Astrocyte of the spinal cord (primary cell): ENCODE measurements at places on chromosomes 11 and 22.

DNA sequence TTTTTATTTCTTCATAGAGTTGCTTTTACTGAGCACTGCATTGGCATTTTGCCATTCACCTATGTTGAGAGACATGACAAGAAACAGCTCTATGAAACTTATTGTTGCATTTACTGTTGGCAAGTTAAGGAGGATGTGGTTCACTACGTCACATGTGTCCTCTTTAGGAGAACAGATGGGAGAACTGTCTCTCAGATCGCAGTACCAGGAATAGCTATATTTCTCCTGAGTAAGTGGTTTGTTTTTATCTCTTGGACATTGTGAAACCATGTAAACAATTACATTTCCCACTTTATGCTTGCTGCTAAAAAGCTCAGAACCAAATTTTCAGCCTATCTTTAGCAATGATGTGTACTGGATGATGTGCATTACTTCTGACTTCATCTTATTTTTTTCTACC, 34.8 kb upstream of the PSMA1 start:
- DNase-seq, result no peak

GRCh38 chr11:128336203-128336602, 251.2 kb downstream of the ETS1 start:
- peak; percentile 71 for DNase-seq

DNA sequence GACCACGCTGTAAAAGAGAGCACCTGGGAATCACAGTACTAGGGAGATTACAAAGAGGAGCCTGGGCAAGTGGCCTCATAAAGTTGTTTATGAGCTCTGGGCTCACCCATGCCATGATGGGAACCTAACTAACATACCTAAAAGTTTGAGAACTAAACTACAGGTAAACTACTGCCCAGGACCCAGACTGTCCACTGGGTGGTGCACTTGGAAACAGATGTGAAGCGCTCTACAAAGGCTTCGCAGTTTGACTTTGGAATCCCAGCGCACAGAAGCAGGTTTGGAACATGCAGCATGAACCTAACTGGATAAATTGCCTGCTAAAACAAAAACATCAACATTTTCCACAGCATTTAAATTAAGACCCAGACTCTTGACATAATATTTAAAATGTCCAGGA, 418.6 kb downstream of the FAM181B start:
- no peak for DNase-seq

GRCh38 chr11:91686700-91687099, 537.9 kb upstream of the FAT3 start:
- DNase-seq, result no peak

- DNase-seq, result peak; percentile 64
Measured at GRCh38 chr11:104892723-104893511, 5.3 kb downstream of the CASP12 start.

DNA sequence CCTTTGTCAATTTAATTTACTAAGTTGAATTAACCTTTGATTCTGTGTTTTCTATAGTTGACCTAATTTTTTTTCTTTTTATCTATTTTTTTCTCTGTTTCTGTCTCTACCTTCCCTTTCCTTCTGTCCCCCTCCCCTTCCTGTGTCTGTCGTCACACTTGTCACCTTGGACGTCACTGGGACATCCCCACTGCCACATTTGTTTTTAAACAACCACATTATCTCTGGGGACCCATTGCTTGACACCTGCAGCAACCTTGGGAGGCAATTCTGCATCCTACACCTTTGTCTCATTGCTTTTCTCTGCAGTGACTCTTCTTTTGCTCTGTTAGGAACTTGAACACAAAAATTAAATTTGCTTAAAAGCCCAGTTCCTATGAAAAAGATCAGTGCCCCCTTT, 51.8 kb upstream of the TTC12 start:
- DNase-seq, result no peak

DNA sequence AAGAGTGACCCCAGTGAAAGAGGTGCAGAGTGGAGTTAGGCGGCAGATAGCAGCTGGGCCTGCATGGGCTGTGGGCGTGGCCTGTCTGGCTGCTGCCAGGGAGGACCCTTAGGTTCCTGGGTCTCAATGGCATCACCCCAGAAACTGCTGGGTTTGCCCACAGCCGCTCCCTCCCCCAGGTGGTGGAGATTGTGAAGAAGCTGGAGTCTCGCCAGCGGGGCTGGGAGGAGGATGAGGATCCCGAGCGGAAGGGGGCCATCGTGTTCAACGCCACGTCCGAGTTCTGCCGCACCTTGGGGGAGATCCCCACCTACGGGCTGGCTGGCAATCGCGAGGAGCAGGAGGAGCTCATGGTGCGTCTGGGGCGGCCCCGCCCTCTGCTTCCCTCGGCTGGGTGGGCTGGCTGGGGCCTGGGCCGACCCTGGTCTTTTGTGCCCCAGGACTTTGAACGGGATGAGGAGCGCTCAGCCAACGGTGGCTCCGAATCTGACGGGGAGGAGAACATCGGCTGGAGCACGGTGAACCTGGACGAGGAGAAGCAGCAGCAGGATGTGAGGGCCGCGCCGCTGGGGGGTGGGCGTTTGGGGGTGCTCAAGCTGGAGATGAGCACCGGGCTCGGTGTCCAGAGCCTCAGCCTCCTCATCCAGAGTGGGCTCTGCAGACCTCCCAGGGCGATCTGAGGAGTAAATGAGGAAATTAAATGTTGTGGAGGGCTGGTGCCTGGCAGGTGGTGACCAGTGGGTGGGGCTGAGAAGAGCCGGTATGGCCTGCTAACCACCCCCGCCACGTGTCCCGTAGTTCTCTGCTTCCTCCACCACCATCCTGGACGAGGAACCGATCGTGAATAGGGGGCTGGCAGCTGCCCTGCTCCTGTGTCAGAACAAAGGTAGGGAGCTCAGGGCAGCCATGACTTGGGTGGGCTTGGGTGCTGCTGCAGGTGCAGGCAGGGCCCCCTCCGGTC, 15.0 kb downstream of the SART1 start:
- no peak for DNase-seq

DNA sequence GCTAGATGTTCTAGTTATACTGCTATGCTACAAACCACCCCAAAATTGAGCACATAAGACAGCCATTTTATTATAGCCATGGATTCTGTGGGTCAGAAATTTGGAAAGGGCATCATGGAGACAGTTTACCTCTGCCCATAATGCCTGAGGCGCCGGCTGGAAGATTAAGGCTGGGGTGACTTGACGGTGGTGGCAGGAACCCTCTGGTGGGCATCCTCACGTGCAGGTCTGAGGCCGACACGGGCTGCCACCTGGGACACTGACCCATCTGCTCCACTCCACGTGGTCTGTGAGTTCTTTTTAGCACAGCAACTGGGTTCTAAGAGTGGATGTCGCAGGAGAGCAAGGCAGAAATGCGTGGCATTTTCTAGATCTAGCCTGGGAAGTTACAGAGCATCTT, 40.0 kb upstream of the PRDM11 start:
- no peak for DNase-seq

GRCh38 chr11:69658626-69659450, 16.3 kb downstream of the LTO1 start:
- no peak for DNase-seq

DNA sequence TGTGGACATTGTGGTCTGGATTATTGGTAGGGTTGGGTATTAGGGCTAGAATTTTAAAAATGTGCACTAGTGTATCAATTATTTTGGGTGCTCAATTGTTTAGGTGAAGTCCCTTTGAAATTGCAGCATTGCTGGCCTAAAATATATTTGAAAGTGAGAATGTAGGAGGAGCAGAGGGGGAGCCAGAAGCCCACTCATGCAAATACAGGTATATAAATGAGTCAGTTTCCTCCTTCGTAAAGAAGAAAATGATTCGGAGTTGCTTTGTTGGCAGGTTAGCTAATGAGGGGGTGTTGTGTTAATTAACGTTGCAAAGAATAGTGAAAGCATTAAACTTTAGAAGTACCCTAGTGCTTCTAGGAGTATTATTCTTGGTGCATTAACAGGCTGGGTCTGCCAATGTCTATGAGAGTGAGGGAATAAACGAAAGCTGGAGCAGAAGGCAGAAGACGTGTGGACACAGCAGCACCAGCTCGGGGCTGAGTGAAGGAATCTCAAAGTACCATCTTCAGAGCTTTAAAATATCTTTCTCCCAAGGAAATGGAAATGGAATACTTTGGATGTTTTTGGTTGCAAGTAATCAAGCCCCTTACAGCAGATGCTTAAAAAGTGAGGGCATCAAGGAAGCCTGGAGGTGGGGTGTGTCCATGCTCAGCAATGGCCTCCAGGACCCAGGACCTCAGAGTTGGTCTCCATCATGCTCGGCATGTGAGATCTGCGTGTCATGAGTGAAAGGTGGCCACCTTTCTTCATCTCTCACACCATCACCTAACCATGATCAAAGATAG, 522.9 kb downstream of the NTM start:
- no peak for DNase-seq

DNA sequence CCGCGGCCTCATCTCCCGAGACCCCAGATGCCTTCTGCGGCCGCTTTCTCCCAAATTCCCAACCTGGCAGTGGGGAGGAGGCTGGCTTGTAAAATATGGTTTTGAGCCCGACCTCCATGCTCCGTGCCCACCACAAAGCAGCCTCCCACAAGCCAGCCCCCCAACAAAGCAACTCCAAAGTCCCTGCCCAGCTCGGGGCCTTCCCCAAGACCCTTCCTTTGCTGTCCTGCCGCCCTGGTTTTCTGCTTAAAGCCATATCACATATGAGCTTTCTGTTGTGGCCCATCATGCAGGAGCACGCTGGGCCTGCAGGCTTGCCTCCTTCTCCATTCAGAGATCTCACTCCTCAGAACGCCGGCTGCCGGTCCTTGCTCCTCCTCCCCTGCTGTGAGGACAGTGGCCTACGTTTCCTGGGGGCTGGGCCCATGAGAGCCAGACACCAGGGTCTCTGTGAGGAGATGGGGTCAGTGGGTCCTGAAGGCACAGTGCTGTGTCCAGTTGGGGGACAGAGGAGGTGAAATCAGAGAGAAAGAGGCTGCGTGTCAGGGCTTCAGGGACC, 680.0 kb downstream of the BRD1 start:
- no peak for DNase-seq

DNA sequence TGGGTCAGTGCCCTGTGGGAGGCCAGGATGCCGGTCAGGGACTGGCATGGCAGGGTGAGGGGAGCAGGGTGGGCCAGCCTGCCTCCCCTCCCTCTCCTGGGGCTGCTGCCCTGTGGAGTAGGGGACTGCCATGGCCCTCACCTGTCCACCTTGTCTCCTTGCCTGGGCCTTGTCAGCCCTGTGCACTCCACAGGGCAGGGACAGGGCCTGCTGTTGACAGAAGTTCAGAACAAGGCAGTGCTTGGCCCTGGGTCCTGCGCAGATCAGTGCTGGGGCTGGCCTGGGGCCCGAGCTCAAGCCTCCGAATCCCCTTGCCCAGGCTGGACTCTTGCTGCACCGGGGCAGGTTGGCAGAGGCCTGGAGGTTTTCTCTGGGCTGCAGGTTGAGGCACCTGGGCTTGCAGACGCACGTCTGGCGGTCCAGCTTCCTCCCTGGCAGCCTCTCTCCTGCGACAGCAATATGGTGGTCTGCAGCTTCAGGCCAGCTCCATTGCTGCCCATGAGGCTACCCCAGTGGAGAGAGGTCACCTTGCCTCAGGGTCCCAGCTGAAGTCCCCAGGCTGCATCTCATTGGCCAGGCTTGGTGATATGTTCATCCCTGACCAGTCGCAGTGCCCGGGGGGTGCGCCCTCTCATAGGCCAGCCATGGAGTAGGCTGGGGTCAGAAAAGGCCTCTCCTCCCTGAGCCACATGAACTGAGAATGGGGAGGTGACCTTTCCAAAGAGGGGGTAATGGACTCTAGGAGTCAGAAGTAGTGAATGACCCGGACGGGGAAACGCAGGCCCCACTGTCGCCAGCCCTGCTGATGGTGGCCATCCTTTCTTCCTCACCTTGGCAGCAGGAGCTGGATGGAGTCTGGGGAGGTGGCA, 21.5 kb upstream of the CHKA start:
- no peak for DNase-seq

GRCh38 chr11:88345408-88345807, 7.9 kb upstream of the CTSC start:
- DNase-seq, result no peak

GRCh38 chr22:43996170-43996980, 27.7 kb upstream of the PARVB start:
- DNase-seq, result no peak

DNA sequence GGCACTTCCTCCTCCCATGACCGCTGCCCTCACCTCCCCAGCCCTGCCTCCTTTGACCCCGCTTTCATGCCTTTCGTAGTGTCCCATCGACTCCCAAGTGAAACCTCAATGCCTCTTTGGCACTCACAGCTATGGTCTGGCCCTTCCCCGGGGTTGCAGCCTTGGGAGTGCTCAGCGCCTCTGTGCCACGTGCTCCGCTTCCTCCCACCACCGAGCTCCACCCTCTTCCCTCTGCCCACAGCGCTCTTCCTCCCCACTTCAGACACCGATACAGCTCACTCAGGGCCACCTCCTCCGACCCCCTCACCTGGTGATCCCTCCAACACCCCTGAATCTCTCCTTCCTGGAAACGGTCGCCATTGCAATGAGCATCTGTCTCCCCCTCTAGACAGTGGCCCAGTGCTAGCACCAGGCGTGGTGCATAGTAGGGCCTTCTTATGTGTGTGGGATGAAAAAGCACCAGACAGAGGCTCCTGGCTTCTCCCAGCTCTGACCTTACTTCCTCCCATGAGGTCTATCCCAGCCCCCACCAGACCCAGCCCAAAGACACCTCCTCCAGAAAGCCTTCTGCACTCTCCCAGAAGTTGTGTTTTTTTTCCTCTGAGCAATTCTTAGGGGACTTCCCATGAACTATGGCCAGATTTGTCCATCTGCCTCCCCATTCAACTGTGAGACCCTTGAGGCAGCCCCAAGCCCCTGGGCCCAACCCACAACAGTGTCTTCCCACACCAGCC, 16.4 kb upstream of the SCGB1A1 start:
- no peak for DNase-seq

DNA sequence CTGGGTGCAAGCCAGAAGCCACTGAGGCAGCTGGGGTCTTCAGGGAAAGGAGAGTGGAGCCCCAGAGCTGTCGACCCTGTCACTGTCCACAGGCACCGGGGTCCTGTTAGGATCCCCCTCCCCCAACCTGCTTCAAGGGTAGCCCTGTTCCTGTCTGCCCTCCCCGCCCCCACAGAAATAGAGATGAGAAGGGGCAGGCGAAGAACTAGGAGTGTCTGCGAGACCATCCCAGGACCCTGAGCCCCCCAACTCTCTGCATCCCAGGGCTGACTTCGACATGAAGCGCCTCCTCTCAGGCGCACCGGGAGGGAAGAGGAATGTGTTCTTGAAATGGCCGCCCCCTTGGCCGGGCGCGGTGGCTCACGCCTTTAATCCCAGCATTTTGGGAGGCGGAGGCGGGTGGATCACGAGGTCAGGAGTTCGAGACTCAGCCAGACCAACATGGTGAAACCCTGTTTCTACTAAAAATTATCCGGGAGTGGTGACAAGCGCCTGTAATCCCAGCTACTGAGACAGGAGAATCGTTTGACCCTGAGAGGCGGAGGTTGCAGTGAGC, 607 bp upstream of the ZNF70 start:
- DNase-seq, result peak; percentile 16

- no peak for DNase-seq
Measured at GRCh38 chr11:134664447-134665187, 252.6 kb upstream of the B3GAT1 start.

- no peak for DNase-seq
Measured at GRCh38 chr11:15655552-15655951, 540.8 kb downstream of the INSC start.

GRCh38 chr22:40472579-40472978, 102.2 kb downstream of the SGSM3 start:
- no peak for DNase-seq

GRCh38 chr11:112087212-112087611, 539 bp downstream of the SDHD start:
- no peak for DNase-seq
